Sigmoid colon (tissue), 7 donors: ENCODE measurements at places on chromosomes 2 and 18. TPM values are rescaled to one million over a fixed set of nuclear protein-coding genes. Genes with fewer than 3 reads are reported as not detected.

DNA sequence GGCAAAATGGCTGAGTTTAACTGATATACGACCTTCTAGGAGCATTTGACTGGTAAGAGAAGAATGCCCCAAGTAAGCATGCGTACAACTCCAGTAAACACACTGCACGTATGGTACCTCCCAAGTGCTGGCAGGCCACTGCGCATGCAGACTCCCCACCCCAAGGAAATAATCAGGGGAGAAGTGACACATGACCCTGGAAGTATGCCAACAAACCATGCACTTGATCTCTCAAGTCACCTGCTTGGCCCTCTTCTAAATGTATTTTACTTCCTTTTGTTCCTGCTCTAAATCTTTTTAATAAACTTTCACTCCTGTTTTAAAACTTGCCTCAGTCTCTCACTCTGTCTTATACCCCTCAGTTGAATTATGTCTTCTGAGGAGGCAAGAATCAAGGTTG, 129.8 kb upstream of the COL5A2 start:
- no peaks in the 10 kb centered on the region for H3K4me1 ChIP-seq
- no peak for DNase-seq

- no peak for DNase-seq
- peaks cover 21% of the 10 kb centered on the region for H3K36me3 ChIP-seq
- no peak overlapping the region for H3K4me3 ChIP-seq
- H3K27me3 ChIP-seq, result no peaks in the 10 kb centered on the region
These were observed 34.8 kb downstream of the SP110 start for GRCh38 chr2:230184727-230185578.

- no peaks in the 10 kb centered on the region for H3K27me3 ChIP-seq
- H3K4me3 ChIP-seq, result no peak overlapping the region
- peak; percentile 73 for DNase-seq
- peak overlapping the region; percentile 83 for H3K27ac ChIP-seq
- H3K4me1 ChIP-seq, result no peaks in the 10 kb centered on the region
- H3K36me3 ChIP-seq, result no peaks in the 10 kb centered on the region
These were observed 175.4 kb downstream of the HDAC4 start for GRCh38 chr2:239225371-239225851.

The TMEM247 gene
- not detected for total RNA-seq

DNA sequence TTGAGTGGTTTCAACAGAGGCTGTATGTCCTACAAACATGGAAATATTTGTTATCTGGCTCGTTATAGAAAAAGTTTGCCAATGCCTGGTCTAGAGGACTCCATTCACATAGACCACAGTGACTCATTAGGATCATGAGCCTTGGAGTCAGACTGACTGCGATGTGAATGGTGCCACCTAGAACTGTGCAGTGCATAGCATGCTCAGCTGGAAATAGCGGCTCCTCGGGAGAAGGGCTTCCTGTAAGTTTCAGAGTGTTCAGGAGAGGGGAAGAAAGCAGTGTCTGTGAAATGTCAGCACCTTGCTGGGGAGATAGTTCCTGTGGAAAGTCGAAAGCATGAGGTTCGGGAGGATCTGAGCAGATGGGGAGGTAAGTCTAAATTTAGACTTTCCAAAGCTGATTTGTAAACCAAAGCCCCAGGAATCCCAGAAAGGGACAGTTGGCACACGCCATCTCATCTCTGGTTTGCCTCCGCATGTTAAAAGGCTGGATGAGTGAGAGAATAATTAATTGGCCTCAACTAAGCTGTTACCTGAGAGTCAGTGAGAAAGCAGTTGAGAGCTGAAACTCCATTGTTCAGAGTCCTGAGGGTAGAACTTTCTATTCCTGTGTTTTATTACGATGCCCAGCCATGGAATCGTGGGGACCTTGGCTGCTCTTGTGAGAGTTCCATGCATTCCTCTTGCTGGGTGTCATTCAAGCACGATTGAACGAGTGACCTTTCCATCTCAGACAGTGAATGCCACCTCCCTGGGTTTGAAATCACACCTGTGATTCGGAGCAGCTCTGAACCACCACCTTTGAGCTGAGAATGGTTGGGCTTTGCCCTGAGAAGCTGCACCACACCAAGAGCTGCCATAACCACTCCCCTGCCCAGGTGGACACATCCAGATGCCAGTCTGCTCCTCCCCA, 99.5 kb downstream of the MAPK4 start:
- peak overlapping the region; percentile 71 for H3K27ac ChIP-seq
- H3K4me3 ChIP-seq, result no peak overlapping the region
- no peaks in the 10 kb centered on the region for H3K27me3 ChIP-seq
- DNase-seq, result peak; percentile 80
